ENCODE measurements at places on chromosomes 5 and 9.
A peak's percentile ranks its signal among the peaks of the same experiment; 100 is the strongest.

GRCh38 chr5:82748688-82749460, 328.3 kb downstream of the TMEM167A start:
- DNase-seq, result no peak

- no peak for DNase-seq
These were observed 6.2 kb downstream of the PARP8 start for GRCh38 chr5:50672663-50673062.

- peak; percentile 80 for DNase-seq
These were observed 31.1 kb upstream of the FGF1 start for GRCh38 chr5:142716963-142717362.

GRCh38 chr9:134897584-134898170, 17.1 kb downstream of the FCN2 start:
- DNase-seq, result no peak

DNA sequence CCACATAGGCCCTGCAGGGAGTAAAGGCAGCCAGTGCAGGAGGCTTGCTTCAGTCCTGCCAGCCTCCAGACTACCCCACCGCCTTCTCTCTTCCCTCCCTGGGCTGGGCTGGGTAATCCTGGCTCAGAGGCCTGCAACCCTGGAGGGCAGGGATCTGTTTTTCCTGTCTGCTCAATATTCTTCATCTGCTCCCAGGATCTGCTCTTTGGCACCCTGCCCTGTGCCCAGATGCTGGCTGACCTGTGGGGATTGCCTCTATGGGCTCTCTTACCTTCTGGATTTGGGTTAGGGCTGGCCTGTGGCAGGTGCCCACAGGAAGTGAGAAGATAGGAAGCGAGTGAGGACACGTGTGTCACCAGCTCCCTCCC, 7.3 kb upstream of the ANGPTL2 start:
- no peak for DNase-seq

DNA sequence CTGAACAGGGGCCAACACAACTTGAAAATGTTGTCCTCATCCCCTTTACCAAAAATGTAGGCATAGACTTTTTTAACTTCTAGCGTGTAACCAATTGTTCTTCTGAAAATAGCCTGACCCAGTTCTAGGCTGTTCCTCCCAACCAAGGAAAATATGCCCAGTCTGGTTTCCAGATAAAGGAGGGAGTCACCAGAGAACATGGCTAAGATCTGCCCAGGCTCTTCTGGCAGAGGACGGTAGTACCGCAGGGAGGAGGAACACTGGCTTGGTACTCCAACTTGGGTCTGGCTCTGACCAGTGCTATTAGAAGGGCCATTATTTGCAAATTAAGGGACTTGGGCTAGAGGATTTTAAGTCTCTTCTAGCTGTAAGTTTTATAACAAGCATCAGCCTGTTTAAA, 63.1 kb downstream of the GRAMD2B start:
- DNase-seq, result peak; percentile 72

GRCh38 chr5:154198611-154199230, 8.2 kb downstream of the GALNT10 start:
- no peak for DNase-seq

GRCh38 chr5:43400082-43400481, 12.1 kb downstream of the CCL28 start:
- DNase-seq, result no peak

DNA sequence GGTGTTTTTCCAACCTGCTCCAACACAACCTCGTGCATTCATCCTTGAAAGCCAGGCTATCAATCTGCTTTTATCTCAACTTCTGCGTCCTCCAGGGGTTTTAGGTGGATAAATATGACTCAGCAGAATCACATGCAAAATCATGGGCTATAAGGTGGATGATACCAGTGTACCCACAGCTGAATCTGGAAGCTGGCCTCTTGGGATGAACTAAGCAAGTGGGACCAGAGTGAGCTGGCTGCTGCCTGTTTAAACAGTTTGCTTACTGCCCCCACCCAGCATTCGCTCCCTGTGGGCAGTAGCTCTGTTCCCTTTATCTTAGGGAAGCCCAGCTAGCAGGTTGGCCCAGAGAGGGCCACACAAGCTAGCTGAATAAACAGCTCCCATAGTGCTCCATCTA, 194.0 kb downstream of the CRB2 start:
- DNase-seq, result no peak

GRCh38 chr5:173869316-173869715, 18.8 kb upstream of the CPEB4 start:
- DNase-seq, result peak; percentile 72

- no peak for DNase-seq
These were observed 168.2 kb downstream of the ZDHHC21 start for GRCh38 chr9:14524873-14525515.

- no peak for DNase-seq
These were observed 185.8 kb downstream of the CDK5RAP2 start for GRCh38 chr9:120394058-120394669.
